Tibial artery (tissue), 4 donors: ENCODE measurements at places on chromosomes 16 and 17.

- DNase-seq = peak; percentile 65
These were observed 14.4 kb downstream of the B9D1 start for GRCh38 chr17:19348081-19348650.

DNA sequence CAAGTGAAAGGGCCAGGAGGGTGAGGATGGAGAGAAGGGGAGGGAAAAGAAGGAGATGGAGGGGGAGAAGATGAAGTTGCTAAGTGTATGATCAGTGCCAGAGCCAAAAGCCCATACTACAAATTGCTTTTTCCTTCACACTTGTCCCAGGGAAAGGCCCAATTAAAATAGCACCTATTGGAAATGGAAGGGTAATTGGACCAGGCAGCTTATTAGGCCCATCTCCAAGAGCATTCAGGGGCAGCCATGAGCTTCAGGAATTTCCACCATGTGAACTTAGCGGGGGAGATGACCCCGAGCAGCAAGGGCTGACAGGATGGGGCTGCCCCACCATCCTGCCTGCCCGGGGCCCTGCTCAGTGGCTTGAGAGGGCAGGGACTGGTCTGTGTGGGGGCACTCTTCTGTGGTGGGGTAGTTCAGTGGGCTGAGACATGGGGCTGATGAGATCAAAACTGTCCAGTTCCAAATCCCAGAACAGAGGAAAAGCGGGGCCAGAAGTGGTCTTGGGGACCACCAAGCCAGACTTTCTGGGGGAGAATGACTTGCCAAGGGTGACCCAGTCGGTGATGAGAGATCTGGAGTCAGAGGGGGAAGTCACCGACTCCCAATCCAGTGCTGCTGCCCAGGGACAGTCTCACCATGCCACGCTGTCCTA is 27.5 kb downstream of the GOSR2 start:
- DNase-seq = no peak

DNA sequence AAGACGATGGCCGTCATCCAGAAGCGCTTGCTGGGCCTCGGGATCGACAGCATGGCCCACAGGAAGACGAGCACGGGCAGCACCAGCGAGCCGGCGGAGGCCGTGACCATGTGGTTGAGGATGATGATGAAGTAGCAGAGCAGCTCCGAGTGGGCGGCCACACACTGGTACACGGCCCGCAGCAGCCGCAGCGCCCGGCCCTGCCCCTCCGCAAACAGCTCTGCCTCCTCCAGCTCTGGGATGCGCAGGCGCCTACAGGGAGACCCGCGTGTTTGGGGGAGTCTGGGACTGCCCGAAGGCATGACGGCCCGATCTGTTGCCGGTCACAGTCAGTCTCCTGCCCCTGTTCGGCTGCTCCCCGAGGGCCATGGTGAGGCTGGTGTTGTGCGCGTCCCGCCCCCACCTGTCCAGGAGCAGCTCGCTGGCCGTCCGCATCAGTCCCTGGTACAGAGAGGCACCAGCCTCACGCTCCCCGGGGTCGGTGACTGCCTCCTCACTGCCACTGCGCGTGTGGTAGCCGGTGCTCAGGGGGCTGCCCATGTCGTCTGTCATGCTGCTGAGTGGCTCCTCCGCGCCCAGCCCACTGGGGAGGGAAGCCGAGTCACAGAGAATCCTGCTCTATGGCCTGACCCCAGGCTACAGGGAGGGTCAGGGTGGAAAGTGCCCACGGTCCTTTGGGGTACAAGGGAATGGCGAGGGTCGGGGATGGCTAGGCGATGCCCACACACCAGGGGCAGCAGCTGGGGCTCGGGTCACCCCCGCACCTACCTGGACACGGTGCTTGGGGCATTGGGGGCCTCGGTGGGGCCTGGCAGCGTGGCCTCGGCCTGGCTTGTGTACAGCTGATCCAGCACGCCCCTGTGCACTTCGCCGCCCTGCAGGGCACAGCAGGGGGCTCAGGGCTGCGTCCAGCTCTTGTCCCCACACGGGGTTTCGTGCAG is 15.8 kb downstream of the CTU2 start:
- DNase-seq = no peak

DNA sequence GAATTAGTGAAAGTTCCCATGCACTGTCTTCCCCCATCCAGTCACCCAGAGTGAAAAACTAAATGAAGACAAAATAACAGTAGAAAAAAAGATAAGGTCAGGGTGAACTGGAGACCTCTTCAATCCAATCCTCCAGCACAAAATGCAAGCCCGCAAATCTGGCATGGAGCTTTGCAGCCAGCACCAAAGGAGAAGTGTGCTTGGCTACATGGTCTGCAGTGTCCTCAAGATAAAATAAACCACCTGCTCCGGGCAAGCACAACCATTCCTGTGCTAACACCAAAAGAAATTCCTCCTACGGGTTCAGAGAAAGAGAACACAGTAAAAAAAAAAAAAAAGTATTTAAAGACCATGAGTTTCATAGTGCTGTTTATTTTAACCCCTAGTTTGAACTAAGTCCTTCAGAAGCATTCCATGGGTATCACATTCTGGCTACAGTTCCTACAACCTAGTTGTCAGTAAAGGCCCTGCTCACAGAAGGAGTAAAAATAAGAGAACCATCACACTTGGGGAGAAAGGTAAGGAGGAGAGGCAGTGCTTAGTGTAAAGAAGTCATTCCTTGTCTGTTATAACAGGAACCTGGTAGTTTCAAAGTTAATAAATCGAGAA is 109.1 kb downstream of the GAS7 start:
- DNase-seq = peak; percentile 21

DNA sequence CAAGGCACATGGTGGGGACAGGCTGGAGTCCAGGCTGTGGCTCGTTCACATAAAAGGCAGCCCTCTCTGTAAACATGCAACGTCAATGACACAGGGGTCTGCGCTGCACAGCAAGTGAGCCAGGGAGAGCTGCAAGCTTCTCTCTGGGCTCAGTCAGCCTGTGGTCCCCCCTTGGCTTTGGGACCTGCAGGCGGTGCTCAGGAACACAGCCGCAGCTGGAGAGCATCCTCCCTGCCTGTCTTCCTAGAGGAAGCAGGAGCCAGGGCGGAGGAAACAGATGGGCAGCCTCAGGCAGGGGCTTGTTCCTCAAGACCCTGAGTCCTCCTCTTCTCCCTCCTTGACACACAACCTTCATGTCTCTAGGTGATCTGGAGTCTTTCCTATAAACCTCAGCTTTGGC is 228.0 kb downstream of the C16orf78 start:
- no peak for DNase-seq

- DNase-seq = no peak
These were observed 87.2 kb upstream of the NOG start for GRCh38 chr17:56506349-56506748.

DNA sequence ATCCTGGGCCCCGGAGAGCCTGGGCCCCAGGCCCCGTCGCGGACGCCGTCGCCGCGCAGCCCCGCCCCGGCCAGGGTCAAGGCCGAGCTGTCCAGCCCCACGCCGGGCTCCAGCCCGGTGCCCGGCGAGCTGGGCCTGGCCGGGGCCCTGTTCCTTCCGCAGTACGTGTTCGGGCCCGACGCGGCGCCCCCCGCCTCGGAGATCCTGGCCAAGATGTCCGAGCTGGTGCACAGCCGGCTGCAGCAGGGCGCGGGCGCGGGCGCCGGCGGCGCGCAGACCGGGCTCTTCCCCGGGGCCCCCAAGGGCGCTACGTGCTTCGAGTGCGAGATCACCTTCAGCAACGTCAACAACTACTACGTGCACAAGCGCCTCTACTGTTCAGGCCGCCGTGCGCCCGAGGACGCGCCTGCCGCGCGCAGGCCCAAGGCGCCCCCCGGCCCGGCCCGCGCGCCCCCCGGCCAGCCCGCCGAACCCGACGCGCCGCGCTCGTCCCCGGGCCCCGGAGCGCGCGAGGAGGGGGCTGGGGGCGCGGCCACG is 36.8 kb upstream of the ZC3H18 start:
- no peak for DNase-seq

DNA sequence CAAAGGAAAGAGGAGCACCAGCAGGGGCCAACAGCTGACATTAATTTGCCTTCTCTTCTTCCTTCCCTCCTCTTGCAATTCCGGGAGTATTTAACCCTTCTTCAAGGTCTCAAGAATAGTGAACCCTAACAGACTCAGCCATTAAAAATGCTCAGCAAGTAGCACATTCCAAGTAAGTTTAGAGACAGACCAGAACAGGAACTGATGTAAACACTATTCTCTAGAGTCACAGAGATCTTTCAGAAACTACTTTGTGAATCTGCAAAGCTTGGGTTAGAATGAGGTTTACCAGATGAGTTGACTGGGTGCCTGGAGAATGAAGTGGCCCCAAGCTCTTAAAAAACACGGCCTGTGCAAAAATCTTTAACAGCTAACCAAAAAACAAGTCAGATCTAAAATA is 50.9 kb downstream of the TEX2 start:
- no peak for DNase-seq

GRCh38 chr16:69921127-69921526 is 30.0 kb upstream of the CLEC18A start:
- DNase-seq = peak; percentile 75

- no peak for DNase-seq
These were observed 4.5 kb upstream of the USP32 start for GRCh38 chr17:60396412-60396811.

DNA sequence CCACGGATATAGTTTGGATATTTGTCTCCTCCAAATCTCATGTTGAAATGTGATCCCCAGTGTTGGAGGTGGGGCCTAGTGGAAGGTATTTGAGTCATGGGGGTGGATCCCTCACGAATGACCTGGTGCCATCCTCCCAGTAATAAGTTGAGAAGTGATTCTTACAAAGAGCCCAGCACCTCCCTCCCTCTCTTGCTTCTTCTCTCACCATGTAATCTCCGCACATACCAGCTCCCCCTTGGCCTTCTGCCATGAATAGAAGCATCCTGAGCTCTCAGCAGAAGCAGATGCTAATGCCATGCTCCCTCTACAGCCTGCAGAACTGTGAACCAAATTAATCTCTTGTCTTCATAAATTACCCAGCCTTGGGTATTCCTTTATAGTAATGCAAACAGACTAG is 41.9 kb upstream of the RBBP6 start:
- DNase-seq = no peak

GRCh38 chr17:17364338-17364667 is 61.1 kb downstream of the NT5M start:
- DNase-seq = peak; percentile 29

GRCh38 chr17:74827800-74828199 is 31.9 kb downstream of the GRIN2C start:
- no peak for DNase-seq

- DNase-seq = no peak
These were observed 17.6 kb downstream of the C16orf74 start for GRCh38 chr16:85733155-85733838.

DNA sequence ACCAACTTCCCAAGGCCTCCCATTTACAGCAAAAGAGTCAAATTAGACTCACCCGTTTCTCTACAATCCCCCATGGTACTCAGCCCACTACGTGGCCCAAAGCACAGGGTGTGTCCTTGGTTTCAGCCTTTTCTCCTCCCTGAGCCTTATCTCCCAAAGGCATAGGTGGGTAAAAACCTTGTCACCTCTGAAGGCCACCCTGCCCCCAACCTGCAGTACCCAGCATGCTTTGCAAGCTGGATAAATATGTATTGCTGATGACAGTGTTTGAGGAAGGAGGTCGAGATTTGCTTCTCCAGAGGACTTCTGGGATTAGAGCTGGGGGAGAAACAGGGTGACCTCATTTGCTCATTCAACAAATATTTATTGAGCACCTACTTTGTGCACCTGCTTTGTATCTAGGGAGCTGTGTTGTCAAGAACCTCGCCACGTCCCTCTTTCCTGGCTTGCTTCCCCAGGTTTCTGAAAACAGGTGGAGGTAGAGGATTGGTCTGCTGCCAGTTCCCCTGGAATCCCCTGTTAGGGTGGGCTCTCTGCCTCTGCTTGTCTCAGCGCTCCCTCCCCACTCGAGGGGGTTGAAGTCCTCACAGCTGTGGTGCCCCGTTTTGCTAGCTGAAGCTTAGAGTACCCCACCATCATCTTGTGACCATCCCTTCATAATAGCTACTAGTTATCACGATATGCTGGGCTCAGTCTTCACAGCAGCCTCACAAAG is 3.0 kb downstream of the LASP1 start:
- DNase-seq = no peak

DNA sequence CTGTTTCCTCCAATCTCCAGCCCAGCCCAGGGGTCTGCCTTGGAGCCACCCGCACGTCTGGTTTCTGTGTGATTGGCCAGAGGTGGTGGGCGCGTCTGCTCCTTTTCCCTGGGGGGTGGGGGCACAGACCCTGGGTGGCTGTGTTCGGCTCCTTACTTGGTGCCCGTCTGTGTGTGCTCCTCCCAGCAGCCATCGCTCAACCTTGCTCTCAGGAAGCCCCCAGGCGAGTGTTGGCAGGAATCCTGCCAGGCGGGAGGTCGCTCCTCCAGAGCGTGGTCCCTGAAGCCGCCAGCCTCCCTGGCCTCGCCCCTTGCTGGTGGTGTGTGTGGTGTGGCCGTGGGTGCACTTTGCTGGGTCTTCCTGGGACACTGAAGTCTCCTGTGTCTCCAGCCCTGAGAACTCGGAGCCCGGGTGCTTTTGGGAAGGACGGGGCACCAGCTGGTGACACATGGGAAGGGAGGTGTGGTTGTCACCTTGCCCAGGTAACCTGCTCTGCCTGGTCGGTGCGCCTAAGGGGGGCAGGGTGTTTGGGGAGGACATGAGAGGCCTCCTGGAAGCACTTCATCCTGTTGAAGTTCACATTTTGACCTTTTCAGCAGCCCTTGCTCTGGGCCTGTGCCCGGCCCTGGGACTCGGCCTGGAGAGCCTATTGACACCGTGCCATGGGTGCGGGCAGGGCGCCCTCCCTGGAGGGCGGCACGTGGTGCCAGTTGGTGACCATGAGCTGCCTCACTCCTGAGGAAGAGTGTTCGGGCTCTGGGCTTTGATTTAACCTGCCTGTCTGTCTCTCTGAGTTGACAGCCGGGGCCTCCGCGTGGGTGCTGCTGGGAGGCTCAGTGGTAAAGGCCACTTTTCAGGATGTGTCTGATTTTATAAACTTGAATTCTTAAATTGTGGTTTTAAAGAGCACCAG is 49.0 kb upstream of the ZNF750 start:
- DNase-seq = no peak

GRCh38 chr16:78705694-78706093 is 606.2 kb downstream of the WWOX start:
- no peak for DNase-seq

- no peak for DNase-seq
These were observed 35.4 kb downstream of the XYLT1 start for GRCh38 chr16:17435318-17435717.

DNA sequence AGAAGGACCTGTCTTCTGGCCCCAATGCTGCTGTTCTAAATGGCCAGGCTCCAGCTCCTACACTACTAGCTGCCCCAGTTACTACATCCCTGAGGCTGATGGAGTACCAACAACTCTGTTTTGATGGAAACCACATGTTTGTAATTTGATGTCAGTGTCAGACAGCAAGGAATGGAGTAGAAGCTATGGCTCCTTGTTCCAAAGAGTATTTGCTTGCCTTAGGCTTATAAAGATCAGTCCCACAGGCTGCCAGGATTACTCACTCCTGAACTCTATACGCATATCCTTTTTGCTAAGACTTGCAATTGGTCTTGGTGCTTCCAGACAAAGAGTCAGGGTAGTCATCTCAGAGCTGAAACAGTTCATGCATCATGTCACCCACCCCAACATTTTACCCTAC is 139.6 kb downstream of the HS3ST3A1 start:
- DNase-seq = no peak

GRCh38 chr17:77429969-77430752 is 289.4 kb downstream of the SEC14L1 start:
- peak; percentile 96 for DNase-seq

- no peak for DNase-seq
These were observed 19.7 kb downstream of the SLC7A6 start for GRCh38 chr16:68283801-68284598.
